ENCODE measurements at places on chromosomes 6 and 20.
A peak's percentile ranks its signal among the peaks of the same experiment; 100 is the strongest.

DNA sequence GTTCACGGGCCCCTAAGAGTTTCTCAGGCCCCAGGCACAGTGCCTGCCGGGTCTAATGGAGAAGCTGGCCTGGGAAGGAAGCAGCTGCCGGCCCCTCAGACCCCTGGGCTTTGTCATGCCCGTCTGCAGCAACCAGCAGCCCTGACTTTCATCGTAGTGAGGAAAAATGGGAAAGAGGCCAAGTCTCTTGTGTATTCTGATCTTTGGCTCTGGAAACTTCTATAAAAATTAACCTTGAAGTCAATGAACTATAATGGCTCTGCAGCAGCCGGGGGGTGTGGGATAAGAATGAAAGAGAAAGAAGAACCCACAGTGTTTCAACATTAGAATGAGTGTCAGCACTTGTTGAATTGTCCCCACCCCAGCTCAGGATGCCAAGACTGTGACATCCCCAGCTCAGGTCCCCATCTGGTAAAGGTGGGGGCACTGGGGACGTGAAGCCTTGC is 12.9 kb downstream of the TGM2 start:
- H3K4me1 ChIP-seq, result peaks cover 7% of the 10 kb centered on the region
- H3K27me3 ChIP-seq, result no peaks in the 10 kb centered on the region
- H3K27ac ChIP-seq, result peak overlapping the region; percentile 98
- peak; percentile 89 for DNase-seq
- H3K4me3 ChIP-seq, result no peak overlapping the region

DNA sequence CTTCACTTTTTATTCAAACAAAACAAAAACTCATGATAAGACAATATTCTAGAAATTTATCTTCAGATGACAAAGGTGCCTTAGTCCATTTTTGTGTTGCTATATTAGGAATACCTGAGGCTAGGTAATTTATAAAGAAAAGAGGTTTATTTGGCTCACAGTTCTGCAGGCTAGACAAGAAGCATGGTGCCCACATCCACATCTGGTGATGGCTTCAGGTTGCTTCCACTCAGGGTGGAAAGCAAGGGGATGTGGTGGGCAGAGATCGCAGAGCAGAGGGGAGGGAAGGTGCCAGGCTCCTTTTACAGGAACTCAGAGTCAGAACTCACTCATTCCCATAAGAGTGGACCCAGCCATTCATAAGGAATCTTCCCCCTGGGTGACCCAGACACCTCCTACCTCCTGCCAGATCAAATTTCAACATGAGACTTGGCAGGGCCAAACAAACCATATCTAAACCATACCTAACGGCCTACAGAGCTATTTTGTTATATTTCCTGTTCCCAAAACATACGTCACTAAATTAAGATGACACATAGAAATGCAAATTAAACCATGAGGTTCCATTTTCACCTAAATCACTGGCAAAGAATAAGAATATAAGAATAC is 26.4 kb downstream of the ABHD12 start:
- no peak for DNase-seq
- no peaks in the 10 kb centered on the region for H3K27me3 ChIP-seq
- H3K4me3 ChIP-seq, result no peak overlapping the region
- H3K4me1 ChIP-seq, result no peaks in the 10 kb centered on the region
- peaks cover 2% of the 10 kb centered on the region for H3K36me3 ChIP-seq

- DNase-seq, result no peak
- H3K36me3 ChIP-seq, result peaks cover 24% of the 10 kb centered on the region
- H3K27ac ChIP-seq, result no peak overlapping the region
Observed at GRCh38 chr6:31352683-31353383, 4.1 kb downstream of the HLA-B start.

GRCh38 chr6:150069706-150070105 is 785 bp upstream of the ULBP3 start:
- DNase-seq, result no peak
- H3K27me3 ChIP-seq, result no peaks in the 10 kb centered on the region
- H3K36me3 ChIP-seq, result no peaks in the 10 kb centered on the region
- H3K4me1 ChIP-seq, result no peaks in the 10 kb centered on the region

DNA sequence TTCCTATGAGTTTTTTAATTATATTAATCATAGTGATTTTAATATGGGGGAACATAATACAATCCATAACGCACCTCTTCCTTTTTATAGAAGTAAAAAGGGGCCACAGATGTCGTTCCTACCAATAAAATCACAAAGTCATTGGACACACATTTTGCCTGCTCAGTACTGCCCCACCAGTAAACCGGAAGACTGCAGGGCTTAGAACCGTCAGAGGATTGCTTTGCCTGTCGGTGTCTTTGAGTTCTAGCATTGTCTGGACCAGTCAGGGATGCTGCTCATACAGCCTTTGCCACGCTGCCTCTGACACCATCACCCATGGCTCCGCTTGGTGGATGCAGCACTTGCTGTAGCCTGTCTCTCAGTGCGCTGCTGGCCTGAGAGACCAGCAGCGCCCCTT is 853.6 kb downstream of the C6orf118 start:
- H3K4me1 ChIP-seq, result no peaks in the 10 kb centered on the region
- no peaks in the 10 kb centered on the region for H3K27me3 ChIP-seq
- no peak overlapping the region for H3K4me3 ChIP-seq
- no peak overlapping the region for H3K27ac ChIP-seq
- no peak for DNase-seq
- H3K36me3 ChIP-seq, result no peaks in the 10 kb centered on the region

GRCh38 chr6:78611886-78612480 is 255.4 kb upstream of the IRAK1BP1 start:
- no peaks in the 10 kb centered on the region for H3K4me1 ChIP-seq
- H3K27ac ChIP-seq, result no peak overlapping the region
- no peaks in the 10 kb centered on the region for H3K27me3 ChIP-seq
- no peak overlapping the region for H3K4me3 ChIP-seq
- DNase-seq, result no peak

GRCh38 chr6:82555801-82556200 is 192.2 kb downstream of the TPBG start:
- no peaks in the 10 kb centered on the region for H3K27me3 ChIP-seq
- no peaks in the 10 kb centered on the region for H3K4me1 ChIP-seq
- no peak overlapping the region for H3K27ac ChIP-seq
- no peak overlapping the region for H3K4me3 ChIP-seq
- H3K36me3 ChIP-seq, result no peaks in the 10 kb centered on the region
- no peak for DNase-seq

DNA sequence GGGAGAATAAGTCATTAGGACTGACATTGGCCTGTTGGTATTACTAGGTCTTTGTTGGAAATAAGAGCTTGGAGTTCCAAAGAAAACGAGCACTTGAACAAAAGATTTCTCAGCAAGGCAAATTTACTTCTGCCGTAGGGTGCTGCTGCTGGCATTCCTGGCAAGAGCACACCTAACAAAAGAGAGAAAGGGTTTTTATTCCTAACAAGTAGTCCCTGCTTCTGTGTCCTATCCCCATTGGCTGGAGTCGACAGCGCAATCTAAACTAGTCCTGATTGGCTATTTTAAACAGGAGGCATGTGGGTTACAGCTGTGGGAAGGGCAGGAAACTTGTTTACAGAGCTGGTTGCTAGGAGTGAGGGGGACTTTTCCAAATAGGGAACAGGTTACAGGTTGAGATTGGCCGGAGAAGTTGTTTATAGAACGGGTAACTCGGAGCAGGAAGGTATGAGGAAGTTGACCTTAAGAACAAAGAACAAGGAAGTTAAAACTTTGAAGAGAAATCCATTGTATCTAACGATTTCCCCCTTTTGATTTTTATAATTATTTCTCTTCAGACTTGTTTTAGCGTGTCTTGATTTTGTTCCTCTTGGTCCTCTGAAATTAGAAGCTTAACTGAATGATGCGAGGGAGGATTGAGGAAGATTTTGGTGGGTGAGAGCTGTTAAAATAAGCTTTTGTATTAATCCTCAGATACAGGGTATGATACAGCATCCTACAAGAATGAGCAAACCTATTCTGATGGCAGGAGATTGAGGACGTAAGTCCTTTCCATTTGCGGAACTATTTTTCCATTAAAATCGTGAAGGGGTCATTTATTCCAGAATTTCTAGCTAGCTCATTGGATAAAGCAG is 3.4 kb upstream of the ZNFX1 start:
- no peaks in the 10 kb centered on the region for H3K27me3 ChIP-seq
- H3K36me3 ChIP-seq, result peaks cover 53% of the 10 kb centered on the region
- no peak overlapping the region for H3K27ac ChIP-seq
- H3K4me3 ChIP-seq, result no peak overlapping the region

- H3K27ac ChIP-seq, result no peak overlapping the region
- no peaks in the 10 kb centered on the region for H3K36me3 ChIP-seq
- H3K27me3 ChIP-seq, result no peaks in the 10 kb centered on the region
- H3K4me3 ChIP-seq, result no peak overlapping the region
- H3K4me1 ChIP-seq, result peaks cover 5% of the 10 kb centered on the region
- DNase-seq, result no peak
Observed at GRCh38 chr20:39676857-39677391, 714.8 kb downstream of the DHX35 start.

DNA sequence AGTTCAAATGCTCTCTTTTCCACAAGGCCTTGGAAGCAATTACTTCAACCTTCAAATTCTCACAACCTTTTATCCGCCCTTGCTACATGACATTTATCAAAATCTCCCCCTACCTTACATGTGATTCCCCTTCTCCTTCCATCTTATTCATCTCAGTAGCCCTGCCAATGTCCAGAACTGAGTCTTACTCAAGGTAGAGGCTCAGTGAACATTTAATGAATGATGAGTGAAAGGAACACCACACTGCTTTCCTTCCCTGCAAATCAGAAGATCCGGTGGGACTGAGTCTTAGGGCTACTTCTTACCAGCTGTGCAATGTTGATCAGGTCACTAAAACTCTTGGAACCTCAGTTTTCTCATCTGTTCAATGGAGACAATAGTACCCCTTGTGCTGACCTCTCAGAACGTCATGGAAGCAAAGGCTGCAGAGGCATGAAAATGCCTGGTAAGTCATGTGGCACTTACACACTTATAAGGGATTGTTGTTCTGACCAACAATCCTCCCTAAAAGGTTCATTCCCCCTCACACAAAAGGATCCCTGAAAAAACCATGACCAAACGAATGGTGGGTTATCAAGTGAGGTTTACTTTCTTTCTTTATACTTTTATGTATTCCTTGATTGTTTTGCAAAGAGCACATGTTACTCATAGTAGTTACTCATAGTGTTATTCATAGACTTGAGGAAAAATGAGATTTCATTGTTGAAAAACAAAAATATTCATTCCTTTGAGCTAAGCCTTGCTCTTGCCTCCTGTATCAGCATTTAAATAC is 6.5 kb downstream of the MDGA1 start:
- H3K4me3 ChIP-seq, result no peak overlapping the region
- no peak overlapping the region for H3K27ac ChIP-seq
- H3K27me3 ChIP-seq, result no peaks in the 10 kb centered on the region
- no peak for DNase-seq

GRCh38 chr6:168951217-168951616 is 302.4 kb downstream of the THBS2 start:
- no peak overlapping the region for H3K4me3 ChIP-seq
- no peaks in the 10 kb centered on the region for H3K36me3 ChIP-seq
- DNase-seq, result no peak
- peak overlapping the region; percentile 42 for H3K27ac ChIP-seq
- no peaks in the 10 kb centered on the region for H3K4me1 ChIP-seq

- H3K27me3 ChIP-seq, result peaks cover 4% of the 10 kb centered on the region
- no peak overlapping the region for H3K4me3 ChIP-seq
- no peaks in the 10 kb centered on the region for H3K36me3 ChIP-seq
- DNase-seq, result no peak
- H3K27ac ChIP-seq, result no peak overlapping the region
Observed at GRCh38 chr6:6588924-6589709, 597 bp downstream of the LY86 start.
